G401 (cell line): ENCODE measurements at places on chromosomes 6 and 20.

DNA sequence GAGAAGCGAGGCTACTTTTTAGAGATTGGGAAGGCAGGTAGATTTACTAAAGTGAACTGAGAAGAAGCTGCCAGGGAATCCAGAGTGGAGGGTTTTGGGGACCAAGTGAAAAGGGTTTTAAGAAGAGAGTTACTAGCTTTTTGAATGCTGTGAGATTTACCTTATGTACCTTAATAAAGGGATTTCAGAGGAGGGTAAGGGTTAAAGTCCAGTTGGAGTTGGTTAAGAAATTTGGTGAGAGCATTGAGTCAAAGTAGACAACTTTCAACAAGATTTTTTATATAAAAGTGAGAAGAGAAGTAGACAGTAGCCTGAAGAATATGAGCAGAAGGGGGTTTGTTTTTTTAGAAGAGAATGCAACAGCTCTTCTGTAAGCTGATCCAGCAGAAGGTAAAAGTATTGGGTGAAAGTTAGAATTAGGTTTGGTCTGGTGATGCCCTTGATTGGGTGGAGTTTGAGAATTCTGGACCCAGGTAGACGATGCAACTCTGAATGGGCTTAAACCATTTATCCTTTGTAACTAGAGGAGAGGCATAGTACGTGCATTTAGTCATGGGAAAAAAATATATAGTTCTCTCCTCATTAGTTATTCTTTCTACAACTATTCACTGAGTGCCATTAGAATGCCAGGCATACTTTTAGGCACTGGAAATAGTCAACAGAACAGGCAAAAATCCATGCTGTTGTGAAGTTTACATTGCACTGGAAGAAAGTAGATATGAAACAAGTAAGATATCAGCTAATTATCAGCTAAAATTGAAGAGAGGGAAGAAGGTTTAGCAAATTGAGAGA lies 44.8 kb downstream of the ATRN start:
- DNase-seq = no peak

DNA sequence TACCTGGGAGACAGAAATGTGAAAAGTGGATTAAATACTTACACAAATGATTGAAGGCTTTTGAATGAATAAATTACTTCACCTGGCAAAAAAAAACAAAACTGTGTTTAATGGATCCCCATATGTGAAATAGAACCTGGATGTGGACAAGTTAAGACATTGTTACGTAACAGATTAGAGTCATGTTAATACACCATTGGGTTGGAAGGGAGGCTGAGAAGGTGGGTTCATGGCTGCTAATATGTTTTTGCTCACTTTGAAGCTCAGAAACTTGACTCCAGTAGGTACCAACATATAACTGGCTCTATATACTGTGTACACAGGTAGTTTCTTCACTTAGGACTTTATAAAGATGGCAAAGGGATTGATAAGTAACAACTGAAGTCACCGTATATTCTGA lies 21.4 kb upstream of the TENT5A start:
- DNase-seq = no peak

GRCh38 chr20:63620991-63621390 lies 5.9 kb downstream of the GMEB2 start:
- no peak for DNase-seq

- DNase-seq = no peak
These were observed 40.0 kb downstream of the IYD start for GRCh38 chr6:150408842-150409241.

GRCh38 chr6:43971776-43972126 lies 155.5 kb downstream of the MRPL14 start:
- DNase-seq = no peak

DNA sequence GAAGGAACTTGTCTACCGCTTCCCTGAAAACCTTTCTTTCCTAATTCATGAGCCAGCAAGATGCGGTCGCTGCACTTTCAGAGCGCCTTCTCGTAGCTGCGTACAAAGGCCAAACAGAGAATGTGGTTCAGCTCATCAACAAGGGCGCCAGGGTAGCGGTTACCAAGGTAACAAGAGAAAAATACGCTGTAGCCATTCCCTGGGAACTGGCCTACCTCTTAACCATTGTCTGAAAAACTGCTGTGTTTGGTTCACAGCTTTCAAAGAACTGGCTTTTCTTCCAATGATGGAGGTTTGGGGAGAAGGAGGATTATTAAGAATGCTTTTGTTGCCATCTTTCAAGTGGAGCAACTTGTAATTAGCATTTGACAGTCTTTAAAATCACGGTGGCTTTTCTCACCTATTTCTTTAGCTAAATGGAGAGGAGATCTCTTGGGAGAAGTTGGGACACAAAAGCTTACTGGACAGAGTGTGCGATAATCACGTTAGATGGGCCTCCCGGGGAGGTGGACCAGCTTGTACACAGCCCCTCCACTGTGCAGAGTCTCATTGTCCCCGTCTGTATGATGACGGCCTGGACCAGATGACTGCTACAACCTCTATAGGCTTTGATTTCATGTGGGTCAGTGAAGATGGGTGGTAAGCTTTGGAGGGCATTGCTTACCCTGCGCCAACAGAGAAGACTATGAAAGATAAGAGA lies 71.5 kb downstream of the LYRM2 start:
- peak; percentile 83 for DNase-seq

GRCh38 chr6:78850621-78851020 lies 16.7 kb upstream of the IRAK1BP1 start:
- no peak for DNase-seq

- no peak for DNase-seq
These were observed 31.1 kb upstream of the RNF24 start for GRCh38 chr20:4046311-4046924.

DNA sequence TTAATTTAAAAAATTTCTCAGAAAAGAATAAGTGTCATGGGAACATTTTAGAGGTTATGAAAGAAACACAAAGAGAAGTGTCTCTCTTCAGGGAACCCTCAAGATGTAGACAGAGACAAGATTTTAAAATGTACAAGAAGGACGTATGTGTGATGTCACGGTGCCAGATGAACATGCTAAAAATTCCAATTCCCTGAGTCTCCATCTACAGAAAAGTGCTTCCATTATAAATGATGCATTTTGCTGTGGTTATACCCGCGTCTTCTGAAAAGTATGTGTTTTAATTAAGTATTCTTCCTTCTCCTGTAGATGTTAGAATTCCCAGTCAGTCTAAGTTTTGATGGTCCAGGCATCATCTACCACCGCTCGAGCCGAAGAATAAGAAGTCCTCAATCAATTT lies 489.1 kb downstream of the PREX1 start:
- DNase-seq = no peak

GRCh38 chr6:8074213-8074612 lies 10.0 kb upstream of the BLOC1S5 start:
- DNase-seq = no peak

- no peak for DNase-seq
These were observed 68.9 kb upstream of the KCNQ5 start for GRCh38 chr6:72552938-72553337.

- DNase-seq = no peak
These were observed 29.2 kb downstream of the ERMARD start for GRCh38 chr6:169780571-169781091.

DNA sequence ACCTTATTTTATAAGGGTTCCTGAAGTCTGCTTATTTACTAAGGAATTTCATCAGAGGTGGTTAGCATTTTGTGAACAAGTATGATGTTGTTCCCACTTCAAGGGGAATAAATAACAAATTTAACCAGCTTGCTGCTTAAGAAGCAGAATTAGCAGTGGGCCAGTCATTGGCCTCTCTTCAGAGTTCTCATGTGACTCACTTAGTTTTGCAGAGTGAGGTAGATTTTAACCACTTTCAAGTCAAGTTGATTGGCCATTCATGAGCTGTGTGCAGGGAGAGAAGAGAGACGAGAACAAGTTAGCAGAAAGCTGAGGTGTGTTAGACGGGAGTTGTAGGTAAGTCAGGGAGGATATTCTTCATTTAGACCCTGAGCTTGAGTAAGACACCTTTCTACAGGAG lies 18.1 kb downstream of the TOP1 start:
- DNase-seq = no peak

GRCh38 chr20:35288325-35289060 lies 3.7 kb downstream of the FAM83C start:
- no peak for DNase-seq

GRCh38 chr20:32167552-32167951 lies 40.0 kb downstream of the PLAGL2 start:
- DNase-seq = no peak

DNA sequence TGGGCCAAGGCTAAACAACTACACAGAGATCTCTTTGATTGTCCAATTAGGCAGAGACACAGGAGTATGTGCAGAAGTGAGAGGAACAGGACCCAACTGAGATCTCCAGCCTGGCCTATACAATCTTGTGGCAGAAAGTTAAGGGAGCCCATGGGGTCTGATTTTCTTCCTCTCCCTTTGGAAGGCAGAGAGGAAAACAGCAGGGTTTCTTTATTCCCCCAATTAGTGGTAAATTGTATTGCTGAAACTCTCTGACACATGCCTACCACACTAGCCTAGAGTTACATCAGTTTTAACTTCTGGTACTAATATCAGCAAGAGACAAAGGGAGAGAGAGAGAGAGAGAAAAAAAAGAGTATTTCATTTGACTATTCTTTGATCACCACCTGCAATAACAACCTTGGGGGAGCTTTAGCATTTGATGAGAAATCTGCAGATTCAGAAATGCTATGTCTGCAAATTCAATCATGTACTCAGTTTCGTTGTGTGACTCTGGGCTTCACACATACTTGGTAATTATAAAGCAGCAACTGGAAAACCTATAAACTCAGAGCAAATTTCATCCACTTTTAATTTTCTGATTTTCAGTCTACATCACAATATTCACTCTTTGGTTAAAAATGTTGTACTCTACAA lies 260.3 kb upstream of the SPTLC3 start:
- DNase-seq = no peak

- DNase-seq = peak; percentile 42
These were observed at the start of gene CBFA2T2 for GRCh38 chr20:33490023-33490933. TSS of gene CBFA2T2 (plus strand) at chr20:33490096. CDS start at chr20:33490268, 172 bp downstream.

GRCh38 chr20:14989535-14990290 lies 652.3 kb upstream of the FLRT3 start:
- no peak for DNase-seq

- DNase-seq = no peak
These were observed 64.4 kb downstream of the HACE1 start for GRCh38 chr6:104795363-104795762.

- DNase-seq = no peak
These were observed 18.3 kb downstream of the CCNC start for GRCh38 chr6:99550046-99550748.

- no peak for DNase-seq
These were observed 12.0 kb upstream of the DDX43 start for GRCh38 chr6:73382462-73383113.

GRCh38 chr6:151067684-151068596 lies 171.8 kb upstream of the AKAP12 start:
- DNase-seq = peak; percentile 37

- no peak for DNase-seq
These were observed 121.7 kb downstream of the UTRN start for GRCh38 chr6:144406796-144407195.

- DNase-seq = peak; percentile 41
These were observed 72.9 kb downstream of the PSMB1 start for GRCh38 chr6:170480050-170480692.

DNA sequence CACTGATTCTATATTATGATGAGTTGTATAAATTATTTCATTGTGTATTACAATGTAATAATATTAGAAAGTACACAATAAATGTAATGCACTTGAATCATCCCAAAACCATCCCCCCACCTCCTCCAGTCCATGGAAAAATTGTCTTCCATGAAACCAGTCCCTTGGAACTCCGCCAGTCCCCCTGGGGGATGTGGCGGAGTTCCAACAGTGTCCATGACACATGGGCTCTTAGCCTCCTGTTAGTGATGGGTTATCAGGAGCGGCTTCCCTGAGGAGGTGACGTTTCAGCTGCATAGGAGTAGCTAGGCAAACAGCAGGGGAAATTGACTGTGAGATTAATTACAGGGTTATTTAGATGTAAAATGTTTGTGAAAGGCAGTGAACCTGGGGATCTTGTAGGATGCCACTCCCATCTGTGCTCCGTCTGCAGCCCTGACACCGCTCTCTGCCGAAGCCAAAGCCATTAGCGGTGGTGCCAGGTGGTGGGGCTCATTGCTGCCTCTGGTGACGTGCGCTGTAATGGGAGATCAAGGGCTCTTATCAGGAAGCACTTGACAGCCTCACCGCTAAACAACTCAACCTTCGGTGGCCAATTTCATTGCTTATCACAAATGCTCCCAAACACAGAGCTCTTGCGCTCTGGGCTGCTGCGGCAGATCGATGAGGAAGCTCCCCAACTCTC lies 81.6 kb upstream of the MC3R start:
- no peak for DNase-seq

- DNase-seq = no peak
These were observed 629.0 kb downstream of the EPHA7 start for GRCh38 chr6:92790381-92790780.

DNA sequence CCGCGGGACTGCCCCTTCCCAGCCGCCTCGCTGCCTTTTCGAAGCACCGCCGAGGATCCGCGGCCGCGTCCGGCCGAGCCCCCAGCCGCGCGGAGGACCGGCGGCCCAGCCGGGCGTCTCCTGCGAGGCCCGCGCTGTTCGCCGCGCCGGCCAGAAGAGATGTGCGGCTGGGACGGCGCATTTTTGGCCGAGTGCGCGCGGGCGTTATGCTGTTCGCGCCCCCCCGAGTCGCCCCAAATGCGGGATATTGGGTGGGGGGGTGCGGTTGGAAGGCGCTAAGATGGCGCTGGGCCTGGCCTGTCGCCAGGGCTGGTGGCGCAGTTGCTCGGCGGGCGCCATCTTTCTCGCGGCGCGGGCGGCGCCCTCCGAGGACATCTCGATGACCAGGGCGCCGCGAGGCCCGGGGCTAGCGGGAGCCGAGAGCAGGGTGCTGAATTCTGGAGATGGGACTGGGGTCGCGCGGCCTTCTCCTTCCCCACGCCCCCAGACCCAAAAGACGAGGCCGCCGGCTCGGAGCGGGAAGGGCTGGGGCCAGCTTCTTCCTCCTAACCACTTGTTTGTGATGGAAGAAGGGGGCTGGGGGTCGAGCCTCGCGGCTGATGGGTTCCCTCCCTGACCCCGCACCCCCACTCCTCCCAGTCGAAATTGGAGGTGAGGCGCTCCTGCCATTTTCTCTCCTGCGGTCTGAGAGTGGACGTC lies 1.5 kb downstream of the BICRAL start:
- DNase-seq = peak; percentile 67

DNA sequence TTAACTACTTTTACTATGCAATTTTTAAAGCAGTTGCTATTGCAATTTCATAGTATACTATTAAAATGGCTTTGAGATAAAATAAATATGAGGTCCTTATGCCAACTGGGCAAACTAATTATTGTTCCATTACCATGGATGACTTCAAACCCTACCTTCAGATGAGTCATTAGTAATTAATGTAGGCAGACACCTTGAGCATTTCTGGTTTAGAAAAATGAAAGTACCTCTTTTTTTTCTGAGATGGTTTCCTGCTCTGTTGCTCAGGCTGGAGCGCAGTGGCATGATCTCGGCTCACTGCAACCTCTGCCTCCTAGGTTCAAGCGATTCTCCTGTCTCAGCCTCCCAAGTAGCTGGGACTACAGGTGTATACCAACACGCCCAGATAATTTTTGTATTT lies 11.9 kb downstream of the ASF1A start:
- no peak for DNase-seq

- DNase-seq = no peak
These were observed 84.9 kb upstream of the NRN1 start for GRCh38 chr6:6091608-6092002.

GRCh38 chr6:112360498-112360897 lies 13.4 kb downstream of the RFPL4B start:
- no peak for DNase-seq

GRCh38 chr20:62227977-62228958 lies 8.2 kb upstream of the HRH3 start:
- DNase-seq = no peak

- DNase-seq = no peak
These were observed 823.4 kb upstream of the GJE1 start for GRCh38 chr6:141309295-141309694.
